ENCODE measurements at places on chromosomes 1 and 21. TPM values are rescaled to one million over a fixed set of nuclear protein-coding genes. Genes with fewer than 3 reads are reported as not detected.

DNA sequence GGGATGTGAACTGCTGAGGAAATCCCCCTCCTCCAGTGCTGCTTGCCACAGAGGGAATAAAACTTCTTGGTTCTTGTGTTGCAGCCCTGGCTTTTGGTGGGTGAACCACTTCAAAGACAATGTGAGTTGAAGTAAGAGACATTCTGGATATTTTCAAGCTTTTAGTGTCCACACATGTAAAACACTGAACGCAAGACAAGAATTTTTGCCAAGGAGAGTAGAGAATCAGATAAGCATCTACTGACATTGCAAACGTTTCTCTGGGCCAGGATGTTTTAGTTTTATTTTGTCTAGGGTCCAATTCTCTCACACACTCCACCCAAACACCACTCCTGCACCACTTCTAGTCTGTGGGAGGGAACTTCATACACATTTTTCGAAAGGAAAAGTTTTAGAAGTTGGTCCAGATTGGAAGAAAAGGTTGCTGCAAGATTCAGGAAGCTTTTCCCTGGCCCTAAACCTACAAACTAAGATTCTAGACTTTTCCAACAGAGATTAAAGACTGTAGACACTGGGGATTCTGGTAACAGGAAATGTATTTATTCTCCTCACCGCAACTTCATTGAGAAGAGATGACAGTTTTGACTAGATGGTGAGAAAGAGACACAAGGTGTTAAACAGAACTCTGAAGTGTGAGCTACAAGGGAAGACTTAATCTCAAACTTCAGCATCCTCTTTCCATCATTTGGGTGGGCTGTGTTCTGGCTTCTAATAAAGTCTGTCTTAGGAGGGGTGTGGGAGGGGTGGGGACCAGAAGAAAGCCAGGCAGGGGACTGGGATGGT is 16.1 kb downstream of the FASLG start:
- H3K36me3 ChIP-seq = no peaks in the 10 kb centered on the region
- H3K27ac ChIP-seq = no peak overlapping the region
- no peaks in the 10 kb centered on the region for H3K27me3 ChIP-seq

DNA sequence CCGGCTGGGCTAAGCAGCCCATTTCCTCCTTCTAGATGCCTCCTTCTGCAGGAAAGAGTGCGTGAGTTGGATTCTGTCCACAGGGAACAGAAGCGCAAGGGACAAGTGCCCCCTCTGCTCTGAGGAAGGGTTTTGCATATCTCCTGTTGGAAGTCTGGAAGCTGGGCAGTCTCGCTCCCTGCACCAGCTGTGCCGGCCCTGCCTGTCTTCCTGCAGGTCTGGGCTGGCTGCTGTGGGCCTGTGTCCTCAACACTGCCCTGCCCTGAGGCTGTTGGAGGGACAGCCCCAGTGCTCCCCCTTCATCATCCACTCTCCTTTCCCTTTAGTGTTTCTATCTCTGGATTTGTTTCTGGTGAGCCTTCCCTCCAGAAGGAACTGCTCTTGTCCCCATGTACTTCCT is 21.8 kb downstream of the ADARB1 start:
- no peaks in the 10 kb centered on the region for H3K36me3 ChIP-seq
- H3K4me3 ChIP-seq = no peak overlapping the region
- H3K27me3 ChIP-seq = no peaks in the 10 kb centered on the region
- no peak for DNase-seq
- no peak overlapping the region for H3K27ac ChIP-seq

DNA sequence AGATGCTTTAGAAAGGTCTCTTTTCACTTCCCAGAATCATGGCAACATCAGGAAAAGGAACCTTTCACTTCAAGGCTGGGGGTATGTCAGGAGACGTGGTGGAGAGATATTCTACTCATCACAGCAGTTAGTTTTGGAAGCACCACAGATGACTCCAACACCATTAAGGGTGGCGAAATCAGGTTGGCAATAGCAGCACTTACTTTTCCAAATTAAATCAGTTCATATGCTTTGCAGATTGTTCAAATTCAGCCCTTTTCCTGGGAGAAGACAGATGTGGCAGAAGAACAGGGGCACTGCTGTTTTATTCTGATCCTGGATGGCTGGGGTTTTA is 79.0 kb downstream of the RUNX1 start:
- no peaks in the 10 kb centered on the region for H3K27me3 ChIP-seq
- no peaks in the 10 kb centered on the region for H3K36me3 ChIP-seq
- no peak overlapping the region for H3K4me3 ChIP-seq
- H3K27ac ChIP-seq = no peak overlapping the region
- no peaks in the 10 kb centered on the region for H3K4me1 ChIP-seq
- DNase-seq = no peak

Gene PDC
- total RNA-seq = not detected

DNA sequence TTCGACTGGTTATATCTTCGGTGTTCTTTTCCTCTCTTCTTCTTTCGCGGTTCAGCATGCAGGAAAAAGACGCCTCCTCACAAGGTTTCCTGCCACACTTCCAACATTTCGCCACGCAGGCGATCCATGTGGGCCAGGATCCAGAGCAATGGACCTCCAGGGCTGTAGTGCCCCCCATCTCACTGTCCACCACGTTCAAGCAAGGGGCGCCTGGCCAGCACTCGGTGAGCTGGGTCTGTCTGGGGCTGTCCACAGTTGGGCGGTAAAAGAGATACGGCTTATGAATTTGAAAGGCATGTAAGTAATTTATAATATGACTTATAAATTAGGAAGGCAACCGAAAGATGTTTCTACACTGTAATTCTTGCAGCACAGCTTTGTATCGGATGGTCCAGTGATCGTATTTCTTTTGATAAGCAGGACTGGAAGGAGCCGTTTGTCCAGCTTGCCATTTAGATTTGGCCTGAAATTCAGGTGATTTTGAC is 334 bp downstream of the CTH start:
- no peaks in the 10 kb centered on the region for H3K27me3 ChIP-seq
- H3K36me3 ChIP-seq = no peaks in the 10 kb centered on the region
- DNase-seq = no peak
- H3K27ac ChIP-seq = peak overlapping the region; percentile 99

Gene RNU1-1
- 15,479 TPM for total RNA-seq

Gene ST6GALNAC5
- 2.6 TPM for total RNA-seq

Gene LAPTM5
- 25.2 TPM for total RNA-seq

DNA sequence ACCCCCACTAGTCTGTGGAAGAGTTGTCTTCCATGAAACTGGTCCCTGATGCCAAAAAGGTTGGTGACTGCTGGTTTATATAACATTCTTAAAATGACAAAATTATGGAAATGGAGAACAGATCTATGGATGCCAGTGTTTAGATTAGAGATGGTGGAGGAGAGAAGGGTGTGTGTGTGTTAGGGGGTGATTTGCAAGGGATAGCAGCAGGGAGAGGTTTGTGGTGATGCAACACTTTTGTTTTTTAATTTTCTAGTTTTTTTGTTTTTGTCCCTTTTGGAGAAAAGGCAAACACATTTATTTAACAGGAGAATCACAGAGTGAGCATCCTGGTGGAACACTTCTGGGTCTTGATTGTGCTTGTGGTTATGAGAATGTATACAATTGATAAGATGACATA is 143.8 kb downstream of the RPS6KC1 start:
- H3K4me3 ChIP-seq = no peak overlapping the region
- no peak for DNase-seq
- H3K27me3 ChIP-seq = no peaks in the 10 kb centered on the region
- no peaks in the 10 kb centered on the region for H3K4me1 ChIP-seq
- H3K27ac ChIP-seq = no peak overlapping the region

DNA sequence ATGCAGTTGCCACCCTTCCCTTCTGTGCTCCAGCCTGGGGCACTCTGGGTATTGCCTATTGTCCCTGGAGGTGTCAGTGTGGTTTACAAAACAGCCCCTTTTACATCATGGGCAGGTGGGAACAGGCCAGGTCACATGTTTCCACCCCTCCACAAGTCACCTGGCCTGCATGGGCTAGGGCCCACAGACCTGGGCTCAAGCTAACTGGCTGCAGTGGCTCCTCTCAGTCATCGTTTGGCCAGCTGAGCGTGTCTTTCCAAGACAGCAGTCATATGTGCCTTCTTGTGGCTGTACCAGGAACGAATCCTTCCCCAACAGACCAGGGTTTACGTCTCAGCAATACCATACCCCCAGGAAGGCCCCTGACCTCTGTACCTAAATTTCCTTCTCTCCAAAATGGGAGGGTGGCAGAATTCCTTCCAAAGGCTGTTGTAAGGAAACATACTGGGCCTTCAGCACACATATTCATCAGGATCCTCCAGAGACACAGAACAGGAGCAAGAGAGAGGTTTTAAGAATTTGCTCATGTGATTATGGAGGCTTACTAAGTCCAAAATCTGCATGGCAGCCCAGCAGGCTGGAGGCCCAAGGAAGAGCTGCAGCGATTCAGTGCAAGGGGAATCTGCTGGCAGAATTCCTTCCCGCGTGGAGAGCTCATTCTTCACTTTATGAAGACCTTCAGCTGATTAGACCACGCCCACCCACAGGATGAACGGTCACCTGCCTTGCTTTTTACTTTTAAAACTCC is 10.6 kb upstream of the TAS1R2 start:
- H3K4me3 ChIP-seq = no peak overlapping the region
- H3K27ac ChIP-seq = no peak overlapping the region
- no peaks in the 10 kb centered on the region for H3K27me3 ChIP-seq

DNA sequence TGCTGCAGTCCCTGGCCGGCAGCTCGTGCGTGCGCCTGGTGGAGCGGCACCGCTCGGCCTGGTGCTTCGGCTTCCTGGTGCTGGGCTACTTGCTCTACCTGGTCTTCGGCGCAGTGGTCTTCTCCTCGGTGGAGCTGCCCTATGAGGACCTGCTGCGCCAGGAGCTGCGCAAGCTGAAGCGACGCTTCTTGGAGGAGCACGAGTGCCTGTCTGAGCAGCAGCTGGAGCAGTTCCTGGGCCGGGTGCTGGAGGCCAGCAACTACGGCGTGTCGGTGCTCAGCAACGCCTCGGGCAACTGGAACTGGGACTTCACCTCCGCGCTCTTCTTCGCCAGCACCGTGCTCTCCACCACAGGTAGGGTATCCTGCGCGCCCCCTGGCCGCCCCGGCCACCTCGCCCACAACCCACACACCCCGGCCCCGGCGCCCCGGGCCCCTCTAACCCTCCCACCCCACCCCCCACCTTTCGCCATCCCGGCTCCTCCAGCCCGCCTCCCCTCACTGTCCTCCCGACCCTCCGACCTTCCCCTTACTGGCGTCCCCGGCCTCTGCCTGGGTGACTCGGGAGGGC is 352 bp downstream of the KCNK1 start:
- peaks cover 20% of the 10 kb centered on the region for H3K4me1 ChIP-seq
- H3K27me3 ChIP-seq = no peaks in the 10 kb centered on the region
- no peaks in the 10 kb centered on the region for H3K36me3 ChIP-seq

GRCh38 chr21:14308234-14308633 is 74.7 kb downstream of the HSPA13 start:
- no peaks in the 10 kb centered on the region for H3K36me3 ChIP-seq
- H3K4me1 ChIP-seq = no peaks in the 10 kb centered on the region
- H3K27ac ChIP-seq = no peak overlapping the region
- H3K4me3 ChIP-seq = no peak overlapping the region
- no peaks in the 10 kb centered on the region for H3K27me3 ChIP-seq

Gene PSMA5
- 8.6 TPM for total RNA-seq

GRCh38 chr1:2977886-2978611 is 43.2 kb upstream of the ACTRT2 start:
- no peaks in the 10 kb centered on the region for H3K27me3 ChIP-seq
- no peaks in the 10 kb centered on the region for H3K36me3 ChIP-seq
- no peak overlapping the region for H3K27ac ChIP-seq
- H3K4me3 ChIP-seq = no peak overlapping the region
- no peak for DNase-seq
- H3K4me1 ChIP-seq = peaks cover 52% of the 10 kb centered on the region

DNA sequence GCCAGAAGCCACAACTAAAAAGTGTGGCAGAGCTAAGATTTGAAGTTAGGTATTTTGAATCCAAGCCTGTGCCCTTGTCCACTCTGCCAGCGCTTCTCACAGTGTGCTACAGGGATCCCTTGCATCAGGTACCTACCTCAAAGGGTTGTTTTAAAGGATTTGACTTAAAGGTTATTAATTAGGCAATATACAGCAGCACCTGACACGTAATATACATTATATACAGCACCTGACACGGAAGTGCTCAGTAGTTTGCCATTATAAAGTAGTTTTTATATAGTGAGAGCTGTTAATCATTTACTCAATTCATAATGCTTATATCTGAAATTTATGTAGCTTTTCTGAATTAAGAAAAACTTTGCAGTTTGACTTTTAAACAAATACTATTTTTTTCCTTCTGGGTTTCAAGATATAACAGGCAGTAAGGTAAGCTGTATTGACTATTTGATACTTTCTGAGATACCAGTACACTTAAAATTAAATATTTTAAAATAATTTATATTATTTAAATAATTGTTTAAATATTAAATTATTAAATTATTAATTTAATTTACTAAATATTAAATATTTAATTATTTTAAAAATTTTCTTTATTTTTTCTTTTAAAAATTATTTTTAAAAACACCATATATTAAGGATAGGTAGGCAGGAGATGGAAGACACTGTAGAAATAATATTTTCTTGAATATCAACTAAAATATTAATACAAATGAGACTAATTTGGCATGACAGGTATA is 33.3 kb downstream of the TSNAX start:
- H3K36me3 ChIP-seq = peaks cover 1% of the 10 kb centered on the region
- H3K27ac ChIP-seq = no peak overlapping the region
- DNase-seq = no peak
- H3K27me3 ChIP-seq = no peaks in the 10 kb centered on the region

GRCh38 chr1:32876341-32877210 is 5.9 kb upstream of the FNDC5 start:
- H3K4me1 ChIP-seq = peaks cover 10% of the 10 kb centered on the region
- H3K27ac ChIP-seq = no peak overlapping the region
- DNase-seq = peak; percentile 72
- H3K36me3 ChIP-seq = no peaks in the 10 kb centered on the region

- H3K27me3 ChIP-seq = no peaks in the 10 kb centered on the region
- no peak overlapping the region for H3K4me3 ChIP-seq
- H3K4me1 ChIP-seq = peaks cover 44% of the 10 kb centered on the region
- no peaks in the 10 kb centered on the region for H3K36me3 ChIP-seq
- H3K27ac ChIP-seq = no peak overlapping the region
Measured at GRCh38 chr1:62309906-62310305, 9.3 kb downstream of the KANK4 start.

Gene KCNC4
- 8.6 TPM for total RNA-seq

GRCh38 chr1:110570307-110570706 is 35.9 kb downstream of the KCNA2 start:
- H3K36me3 ChIP-seq = no peaks in the 10 kb centered on the region
- no peaks in the 10 kb centered on the region for H3K4me1 ChIP-seq
- H3K27ac ChIP-seq = no peak overlapping the region
- H3K4me3 ChIP-seq = no peak overlapping the region

- no peak overlapping the region for H3K4me3 ChIP-seq
- H3K36me3 ChIP-seq = no peaks in the 10 kb centered on the region
- peak overlapping the region; percentile 73 for H3K27ac ChIP-seq
Measured at GRCh38 chr1:206797534-206798383, 25.5 kb upstream of the IL10 start.

GRCh38 chr1:232473324-232473723 is 156.6 kb downstream of the SIPA1L2 start:
- H3K27ac ChIP-seq = no peak overlapping the region
- no peaks in the 10 kb centered on the region for H3K27me3 ChIP-seq
- no peaks in the 10 kb centered on the region for H3K4me1 ChIP-seq

DNA sequence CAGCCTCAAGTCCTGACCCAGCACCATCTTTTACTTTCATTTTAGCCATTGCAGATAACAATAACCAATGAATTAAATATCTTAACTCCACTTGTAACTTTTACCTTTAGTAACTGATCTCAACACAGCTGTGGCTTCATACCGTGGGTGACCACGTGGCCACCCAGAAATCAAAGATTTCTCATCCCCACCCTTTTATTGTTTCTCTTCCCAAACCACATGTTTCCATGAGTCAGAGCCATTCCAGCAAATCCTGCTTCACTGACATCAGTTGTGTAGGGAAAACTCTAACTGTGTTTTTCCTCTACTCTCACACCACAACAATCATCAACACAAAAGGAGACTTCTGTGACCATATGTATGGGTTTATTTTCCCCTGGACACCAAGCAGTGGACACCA is 25.1 kb upstream of the BRDT start:
- no peak for DNase-seq
- no peak overlapping the region for H3K27ac ChIP-seq
- no peaks in the 10 kb centered on the region for H3K27me3 ChIP-seq
- H3K4me3 ChIP-seq = no peak overlapping the region

Measured in body of pancreas (tissue), 4 donors.